ENCODE measurements at places on chromosomes 2 and 18.

DNA sequence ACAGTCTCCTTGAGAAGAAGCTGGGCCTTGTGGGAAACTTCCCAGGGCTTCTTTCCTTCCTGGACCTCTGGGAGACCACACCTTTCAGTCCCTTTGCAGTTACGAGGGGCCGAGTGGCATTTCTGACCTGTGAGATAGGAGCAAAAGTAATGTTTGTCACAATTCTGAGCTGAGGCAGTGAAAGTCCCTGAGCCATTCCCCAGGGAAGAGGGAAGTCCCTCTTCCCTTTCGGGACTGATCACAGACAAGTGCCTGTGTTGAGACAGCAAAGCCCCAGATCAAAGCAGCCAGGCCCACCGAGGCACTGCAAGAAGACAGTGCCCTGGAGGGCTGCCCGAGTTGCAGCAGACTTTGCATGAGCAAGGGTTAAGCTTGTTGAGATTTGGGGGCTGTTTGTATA lies 41.9 kb downstream of the RHOB start:
- no peak for DNase-seq

GRCh38 chr2:128685841-128686496 lies 367.3 kb upstream of the HS6ST1 start:
- no peak for DNase-seq

DNA sequence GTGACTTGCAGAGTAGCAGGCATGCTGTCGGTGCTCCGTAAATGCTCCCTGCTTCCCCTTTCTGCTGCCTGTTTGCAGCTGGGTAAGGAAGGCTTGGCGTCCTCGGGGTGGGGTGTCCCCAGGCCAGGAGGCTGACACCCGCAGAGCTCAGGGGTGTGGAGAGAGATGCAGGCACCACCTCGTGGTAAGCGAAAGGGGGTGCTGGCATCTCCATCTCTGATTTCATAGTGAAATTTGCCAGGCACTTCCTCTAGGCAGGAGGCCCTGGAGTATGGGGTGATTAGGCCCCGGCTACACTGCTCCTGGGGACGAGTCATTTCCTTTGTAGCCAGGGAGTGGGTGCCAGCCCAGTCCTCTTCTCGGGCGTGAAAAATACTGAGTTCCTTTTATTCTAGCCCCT lies 160.4 kb downstream of the KLHL29 start:
- DNase-seq: no peak

DNA sequence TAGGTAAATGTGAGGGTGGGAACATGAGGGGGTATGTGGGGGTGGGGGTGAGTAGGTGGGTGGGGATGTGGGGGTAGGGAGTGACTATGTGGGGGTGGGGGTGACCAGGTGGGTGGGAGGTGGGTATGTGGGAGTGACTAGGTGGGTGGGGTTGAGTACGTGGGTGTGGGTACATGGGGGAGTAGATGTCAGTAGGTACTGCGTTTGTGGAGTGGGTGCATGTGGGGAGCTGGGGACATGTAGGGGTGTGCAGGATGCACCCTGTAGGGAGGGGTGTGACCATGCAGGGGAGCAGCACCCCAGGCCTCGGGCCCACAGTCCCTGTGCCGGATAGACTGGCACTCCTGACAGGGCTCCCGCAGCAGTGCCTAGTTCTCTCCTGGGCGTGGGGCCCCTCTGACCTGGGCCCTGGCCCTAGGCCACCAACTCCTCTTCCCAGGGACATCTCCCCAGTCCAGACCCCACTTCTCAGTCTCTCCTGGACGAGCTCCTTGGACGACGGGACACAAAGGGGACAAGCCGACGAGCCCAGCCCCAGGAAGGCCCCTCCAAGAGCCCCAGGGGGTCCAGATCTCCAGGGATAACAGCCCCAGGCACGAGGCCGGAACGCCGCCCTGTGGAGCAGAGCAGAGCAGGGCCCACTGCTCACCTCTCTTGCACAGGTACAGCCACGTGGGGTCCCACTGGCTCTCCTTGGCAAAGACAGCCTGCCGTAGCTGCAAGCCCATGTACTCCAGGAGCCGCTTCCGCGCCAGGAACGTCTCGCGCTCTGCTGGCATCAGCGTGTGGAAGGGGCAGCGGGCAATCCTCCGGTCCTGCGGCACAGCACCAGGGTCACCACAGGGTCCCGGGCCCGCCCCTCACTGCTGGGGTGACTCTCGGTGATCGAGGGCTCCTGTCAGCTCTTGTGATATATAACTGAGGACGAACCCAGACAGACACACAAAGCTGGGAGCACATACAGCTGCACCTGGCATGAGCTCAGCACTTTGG lies 58.2 kb downstream of the ANKMY1 start:
- DNase-seq: no peak

GRCh38 chr2:42030200-42030759 lies 17.5 kb upstream of the PKDCC start:
- no peak for DNase-seq

DNA sequence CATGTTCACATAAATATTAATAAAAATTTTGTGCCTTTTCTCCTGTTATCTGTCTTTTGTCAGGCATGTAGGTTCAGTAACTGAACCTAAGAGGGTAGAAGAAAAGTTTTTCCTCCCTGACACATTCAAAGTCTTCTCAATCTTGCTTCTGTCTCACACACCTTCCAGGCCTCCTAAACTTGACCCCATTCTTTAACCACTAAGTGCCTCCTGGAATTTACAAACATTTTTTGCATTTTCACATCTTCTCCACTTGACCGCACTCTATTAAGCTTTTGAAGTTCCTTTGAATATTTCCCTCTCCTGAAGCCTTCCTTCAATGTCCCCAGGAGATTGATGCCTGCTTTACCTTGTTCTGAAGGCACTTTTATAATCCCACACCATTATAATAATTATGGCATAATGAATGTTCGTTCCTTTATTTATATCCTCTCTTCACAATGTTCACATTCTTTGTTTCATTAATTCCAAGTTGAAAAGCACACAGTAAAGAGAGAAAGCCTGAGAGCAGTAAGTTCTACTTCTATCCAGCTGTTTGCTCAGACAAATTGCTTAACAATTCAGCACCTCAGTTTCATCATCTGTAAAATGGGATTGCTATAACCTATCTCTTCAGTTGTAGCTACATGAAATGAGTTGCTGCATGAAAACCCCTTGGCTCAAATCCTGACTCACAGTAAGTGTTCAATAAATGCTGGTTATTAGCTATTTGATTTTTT lies 184.8 kb upstream of the KLHL29 start:
- DNase-seq: no peak

GRCh38 chr2:236434593-236434992 lies 135.0 kb upstream of the ACKR3 start:
- no peak for DNase-seq

DNA sequence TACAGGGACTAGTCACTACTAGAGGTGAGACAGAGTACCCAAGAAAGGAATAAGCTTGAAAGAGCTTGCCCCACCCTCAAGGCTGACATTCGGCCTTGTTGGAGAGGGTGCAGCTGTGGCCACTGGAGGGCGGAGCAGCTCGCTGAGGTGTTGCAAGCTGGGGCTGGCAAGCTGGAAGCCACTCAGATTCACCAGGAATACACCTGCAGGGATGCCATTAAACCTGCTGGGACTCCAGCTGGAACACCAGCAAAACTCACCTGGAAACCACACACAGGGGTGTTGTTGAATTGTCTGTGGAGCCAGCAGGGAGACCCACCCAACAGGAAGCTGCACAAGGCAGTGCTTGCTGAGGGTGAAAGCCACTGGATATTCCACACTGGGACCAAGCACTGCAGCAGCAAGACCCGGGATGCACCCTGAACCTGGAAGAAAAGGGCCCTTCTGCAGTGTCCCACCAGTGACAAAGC lies 26.1 kb downstream of the KCTD18 start:
- no peak for DNase-seq

DNA sequence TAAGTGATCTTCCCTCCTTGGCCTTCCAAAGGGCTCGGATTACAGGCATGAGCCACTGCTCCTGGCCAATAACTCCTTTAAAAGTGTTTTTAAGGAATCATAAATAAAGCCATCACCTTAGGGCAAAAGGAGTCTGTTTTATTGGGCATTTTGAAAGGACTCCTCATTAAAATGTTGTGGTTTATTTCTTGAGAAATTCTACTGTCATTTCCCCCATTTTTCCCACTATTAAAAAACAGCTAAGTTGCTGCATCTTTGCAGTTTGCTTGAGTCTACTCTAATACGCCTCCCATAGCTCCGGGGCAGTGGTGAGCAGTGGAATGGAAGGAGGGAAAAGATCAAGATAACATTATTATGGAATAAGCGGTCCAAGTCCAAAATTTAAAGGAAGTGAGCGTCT lies 293.2 kb downstream of the PIEZO2 start:
- DNase-seq: no peak

DNA sequence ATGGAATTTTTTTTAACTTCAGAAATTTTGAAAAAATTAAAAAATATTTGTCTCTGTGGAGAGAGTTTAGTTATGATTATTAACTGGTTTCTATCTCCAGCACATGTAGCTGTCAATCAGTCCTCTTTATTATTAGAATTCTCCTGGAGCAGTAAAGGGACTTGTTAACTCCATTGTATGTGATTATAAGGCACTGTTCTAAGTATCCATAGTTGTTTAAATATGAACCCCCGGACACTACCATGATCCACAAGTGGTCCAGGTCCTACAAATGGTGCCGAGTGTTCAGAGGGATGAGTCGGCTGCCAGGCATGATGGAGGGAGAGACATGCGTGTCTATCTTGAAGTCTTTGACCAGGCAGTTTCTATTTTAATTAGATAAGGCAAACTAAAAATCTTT lies 492 bp downstream of the CHRNA1 start:
- no peak for DNase-seq

DNA sequence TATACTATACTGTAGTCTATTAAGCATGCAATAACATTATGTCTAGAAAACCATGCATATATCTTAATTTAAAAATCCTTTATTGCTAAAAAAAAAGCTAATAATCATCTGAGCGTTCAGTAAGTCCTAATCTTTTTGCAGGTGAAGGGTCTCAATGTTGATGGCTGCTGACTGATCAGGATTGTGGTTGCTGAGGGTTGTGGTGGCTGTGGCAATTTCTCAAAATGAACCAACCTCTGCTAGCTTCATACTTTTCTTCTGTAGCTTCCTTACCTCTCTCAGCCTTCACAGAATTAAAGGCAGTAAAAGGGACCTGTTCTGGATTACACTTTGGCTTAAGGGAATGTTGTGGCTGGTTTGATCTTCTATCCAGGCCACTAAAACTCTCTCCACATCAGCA lies 235.8 kb downstream of the NBAS start:
- no peak for DNase-seq

GRCh38 chr18:27520401-27520800 lies 335.3 kb upstream of the CHST9 start:
- no peak for DNase-seq

- DNase-seq: no peak
Measured at GRCh38 chr2:6294791-6295190, 570.9 kb downstream of the CMPK2 start.

DNA sequence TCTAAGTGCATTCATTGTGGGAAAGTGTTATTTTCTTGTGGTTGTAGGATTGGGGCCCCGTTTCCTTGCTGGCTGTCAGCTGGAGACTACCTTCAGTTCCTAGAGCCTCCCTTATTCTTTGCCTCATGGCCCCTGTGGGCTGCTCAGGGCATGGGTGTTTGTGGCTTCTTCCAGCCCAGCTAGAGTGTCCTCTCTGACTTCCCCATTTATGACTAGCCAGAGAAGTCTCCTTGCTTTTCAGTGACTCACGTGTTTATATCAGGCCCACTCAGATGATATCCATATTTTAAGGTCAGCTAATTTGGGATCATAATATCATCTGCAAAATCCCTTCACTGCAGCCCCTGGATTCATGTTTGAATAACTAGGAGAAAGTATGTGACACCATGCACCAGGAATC lies 62.8 kb downstream of the DTNA start:
- DNase-seq: no peak

GRCh38 chr2:230668184-230668938 lies 44.3 kb upstream of the CAB39 start:
- DNase-seq: no peak

GRCh38 chr2:1633092-1633671 lies 111.1 kb downstream of the PXDN start:
- DNase-seq: no peak

GRCh38 chr2:219059725-219060682 lies 717 bp downstream of the IHH start:
- no peak for DNase-seq

- no peak for DNase-seq
Measured at GRCh38 chr2:139469985-139470384, 689.8 kb upstream of the NXPH2 start.

DNA sequence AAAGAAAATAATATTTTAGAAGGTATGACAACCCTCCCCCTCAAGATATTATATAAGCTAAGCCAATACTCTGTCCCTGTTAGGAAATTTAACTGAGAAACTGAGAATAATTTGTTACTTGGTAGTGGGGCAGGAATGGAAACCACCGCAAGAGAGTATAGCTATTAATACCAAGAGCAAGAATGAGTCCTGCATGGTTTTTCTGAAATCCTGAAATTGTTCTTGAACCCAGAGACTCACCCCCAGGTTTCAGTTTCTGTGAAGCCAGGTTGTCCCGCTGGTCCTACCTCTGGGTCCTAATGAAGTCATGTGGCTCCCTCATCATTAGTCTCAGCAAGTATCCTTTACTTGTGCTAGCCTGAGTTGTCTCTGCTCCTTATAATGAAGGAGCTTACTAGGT lies 671.0 kb upstream of the ACVR2A start:
- DNase-seq: no peak

- DNase-seq: no peak
Measured at GRCh38 chr2:215917953-215918620, 95.3 kb downstream of the MREG start.

GRCh38 chr2:119550856-119551255 lies 6.6 kb downstream of the CFAP221 start:
- DNase-seq: no peak

GRCh38 chr18:42275138-42275535 lies 320.1 kb downstream of the PIK3C3 start:
- no peak for DNase-seq

DNA sequence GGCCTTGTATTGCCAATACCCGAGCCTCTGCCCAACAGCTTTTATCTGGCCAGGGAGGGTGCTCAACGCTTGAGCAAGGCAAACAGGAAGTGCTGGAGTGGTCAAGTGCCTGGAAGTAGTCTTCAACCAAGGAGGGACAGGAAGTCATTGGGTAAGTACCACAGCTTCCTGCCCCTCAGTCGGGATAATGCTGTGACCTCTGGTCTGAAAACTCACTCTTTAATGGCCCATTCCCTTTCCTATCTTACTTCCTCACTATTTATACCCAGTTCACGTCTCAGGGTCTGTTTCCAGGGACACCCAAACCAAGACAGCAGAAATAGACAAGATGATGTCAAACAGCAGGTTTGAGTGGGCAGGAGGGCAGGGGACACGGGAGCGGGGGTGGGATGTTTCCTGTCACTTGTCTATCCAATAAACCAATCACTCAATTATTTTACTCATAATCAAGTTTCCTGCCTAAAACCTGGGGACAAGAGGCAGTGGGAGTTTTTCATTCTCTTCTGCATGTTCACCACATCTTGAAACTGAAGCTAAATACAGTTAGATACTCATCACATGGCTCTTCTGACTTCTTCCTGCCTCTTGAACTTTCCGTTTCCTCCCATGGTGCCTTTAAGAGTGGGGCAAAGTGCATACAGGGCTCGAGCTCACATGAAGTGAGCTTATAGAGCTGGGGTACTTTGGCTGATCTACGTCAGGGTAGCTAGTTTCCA lies 68.9 kb upstream of the CAB39 start:
- no peak for DNase-seq
